Esophagus mucosa (tissue), 1 donor: ENCODE measurements at places on chromosomes 6 and 20.

GRCh38 chr6:31122791-31123706, 2.8 kb upstream of the CDSN start:
- ATAC-seq: peak; percentile 19

DNA sequence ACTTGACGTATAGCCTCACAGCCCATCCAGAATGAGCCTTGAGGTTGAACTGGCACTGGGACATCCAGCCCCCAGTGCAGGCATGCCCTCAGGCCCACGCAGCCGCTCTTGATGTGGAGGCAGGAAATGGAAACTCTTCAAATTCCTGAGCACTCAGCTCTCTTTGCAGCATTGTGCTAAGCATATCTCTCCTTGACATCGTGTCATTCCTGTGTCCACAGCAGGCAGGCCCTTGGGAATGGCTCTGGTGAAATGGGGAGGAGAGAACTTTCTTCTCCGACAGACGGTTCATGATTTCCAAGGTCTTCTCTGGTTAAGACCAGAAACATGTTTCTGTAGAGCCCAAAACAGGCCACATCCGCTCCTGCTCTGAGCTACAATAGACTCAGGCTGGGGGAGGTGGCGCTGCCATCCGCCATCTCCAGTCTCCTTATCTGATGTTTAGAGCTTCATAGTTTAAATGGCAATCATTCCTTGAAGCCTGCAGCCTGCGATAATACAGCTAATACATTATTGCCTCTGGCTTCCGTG, 248.8 kb downstream of the CDH4 start:
- ATAC-seq: no peak

DNA sequence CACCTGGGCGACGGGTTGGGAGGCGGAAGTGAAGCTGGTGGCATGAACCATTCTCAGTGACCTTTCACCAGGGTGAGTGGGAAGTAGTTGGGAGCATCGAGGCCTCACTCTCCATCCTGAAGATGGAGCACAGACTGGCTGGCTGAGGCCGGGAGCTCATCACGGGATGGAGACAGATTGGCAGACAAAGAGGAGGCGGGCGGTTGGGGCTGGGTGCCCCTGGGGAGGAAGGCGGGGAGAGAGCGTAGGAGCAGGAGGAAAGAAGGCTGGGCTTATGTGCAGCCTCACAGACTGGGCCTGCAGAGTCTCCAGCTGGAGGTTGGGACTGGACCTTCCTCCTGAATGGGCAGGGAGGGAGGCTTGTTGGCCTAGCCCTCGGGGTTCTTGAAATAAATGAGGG, 44.2 kb upstream of the SCRT2 start:
- no peak for ATAC-seq

- ATAC-seq: peak; percentile 46
Observed at GRCh38 chr6:167733740-167734661, 92.7 kb upstream of the AFDN start.

GRCh38 chr6:53625315-53625714, 40.2 kb downstream of the KLHL31 start:
- ATAC-seq: no peak

GRCh38 chr6:44166116-44166515, 7.5 kb downstream of the CAPN11 start:
- ATAC-seq: no peak

- ATAC-seq: no peak
Observed at GRCh38 chr20:25510202-25510601, 75.1 kb downstream of the NINL start.

DNA sequence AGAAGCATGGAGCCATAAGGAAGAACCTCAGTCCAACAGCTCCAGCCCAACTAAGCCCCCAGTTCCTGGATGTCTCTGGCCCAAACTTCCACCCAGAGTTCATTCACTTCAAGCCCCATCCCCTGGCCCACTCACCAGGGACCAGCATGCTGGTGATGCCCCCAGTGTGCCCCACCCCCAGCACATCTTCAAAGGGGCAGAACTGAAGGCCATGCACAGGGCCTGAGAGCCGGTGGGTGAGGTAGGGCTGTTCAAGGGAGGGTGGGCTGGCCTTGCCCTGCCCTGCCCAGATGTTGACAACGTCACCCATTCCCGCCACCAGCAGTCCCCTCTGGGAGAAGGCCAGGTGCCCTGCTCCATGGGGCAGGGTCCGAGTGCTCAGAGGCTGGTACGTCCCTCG, 3.6 kb downstream of the B3GALT4 start:
- no peak for ATAC-seq

DNA sequence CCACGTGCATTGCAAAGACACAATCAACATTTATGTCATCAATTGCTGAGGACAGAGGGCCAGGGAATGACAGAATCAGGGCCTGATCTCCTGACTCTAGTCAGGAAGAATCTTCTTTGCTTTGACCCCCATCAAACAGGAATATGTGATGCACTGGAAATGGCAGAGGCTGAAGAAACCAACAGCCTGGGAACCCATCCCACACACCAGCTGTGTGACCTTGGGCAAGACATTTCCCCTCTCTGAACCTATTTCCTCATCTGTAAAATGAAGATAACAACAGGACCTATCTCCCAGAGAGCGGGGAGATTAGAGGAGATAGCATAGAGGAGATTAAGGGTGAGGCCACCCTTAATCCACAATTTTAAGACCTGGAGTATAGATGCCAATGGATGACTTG, 1.5 kb downstream of the HNF4A start:
- ATAC-seq: no peak

DNA sequence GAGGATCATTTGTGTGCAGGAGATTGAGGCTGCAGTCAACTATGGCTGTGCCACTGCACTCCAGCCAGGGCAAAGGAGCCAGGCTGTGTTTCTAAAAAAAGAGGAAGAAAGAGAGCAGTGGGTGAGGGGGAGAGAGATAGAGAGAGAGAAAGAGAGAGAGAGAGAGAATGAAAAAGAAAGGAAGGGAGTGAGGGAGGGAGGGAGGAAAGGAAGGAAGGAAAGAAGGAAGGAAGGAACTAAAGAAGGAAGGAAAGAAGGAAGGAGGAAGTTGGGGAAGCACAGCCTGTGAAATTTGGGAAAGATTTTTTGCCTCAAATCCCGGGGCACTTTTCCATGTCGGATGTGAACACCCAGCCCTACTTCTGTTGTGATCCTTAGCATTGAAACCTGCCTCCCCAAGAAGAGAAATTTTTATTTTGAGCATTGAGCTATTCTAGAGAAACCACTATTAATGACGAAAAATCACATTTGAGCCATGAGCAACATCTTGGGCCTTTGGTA, 57.8 kb downstream of the FOXA2 start:
- ATAC-seq: no peak

- no peak for ATAC-seq
Observed at GRCh38 chr6:136262940-136263339, 12.8 kb upstream of the MTFR2 start.
